ENCODE measurements at places on chromosomes 16 and 17.

DNA sequence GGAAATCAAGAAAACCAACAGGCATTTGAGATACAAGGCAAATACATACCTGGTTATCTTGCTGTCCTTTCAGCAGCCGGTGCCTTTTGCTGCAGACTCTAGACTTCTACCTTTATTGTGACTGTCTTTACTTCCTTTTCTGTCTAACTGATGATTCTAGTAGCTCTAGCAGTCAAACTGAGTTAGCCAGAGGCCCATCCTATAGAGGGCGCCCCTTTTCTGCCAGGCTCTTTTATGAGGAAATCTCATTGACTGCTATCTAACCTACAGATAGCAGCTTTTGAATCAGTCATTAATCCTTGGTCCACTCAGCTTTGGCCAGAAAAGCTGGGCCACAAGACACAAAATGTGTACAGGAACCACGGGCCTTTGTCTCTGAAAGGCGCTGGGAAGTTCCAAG, 87.5 kb upstream of the WSB1 start:
- peak; percentile 42 for DNase-seq

GRCh38 chr17:28505986-28506665, at the start of gene FOXN1:
TSS of gene FOXN1 (plus strand) at chr17:28506348. CDS start at chr17:28523970, 17,622 bp downstream.
- DNase-seq, result no peak

- DNase-seq, result no peak
These were observed 32.6 kb upstream of the ERN1 start for GRCh38 chr17:64162554-64162953.

- peak; percentile 45 for DNase-seq
These were observed at the start of gene RHBDL3 for GRCh38 chr17:32265192-32265923. TSS of gene RHBDL3 (plus strand) at chr17:32265832. CDS start at chr17:32266190, 358 bp downstream.

DNA sequence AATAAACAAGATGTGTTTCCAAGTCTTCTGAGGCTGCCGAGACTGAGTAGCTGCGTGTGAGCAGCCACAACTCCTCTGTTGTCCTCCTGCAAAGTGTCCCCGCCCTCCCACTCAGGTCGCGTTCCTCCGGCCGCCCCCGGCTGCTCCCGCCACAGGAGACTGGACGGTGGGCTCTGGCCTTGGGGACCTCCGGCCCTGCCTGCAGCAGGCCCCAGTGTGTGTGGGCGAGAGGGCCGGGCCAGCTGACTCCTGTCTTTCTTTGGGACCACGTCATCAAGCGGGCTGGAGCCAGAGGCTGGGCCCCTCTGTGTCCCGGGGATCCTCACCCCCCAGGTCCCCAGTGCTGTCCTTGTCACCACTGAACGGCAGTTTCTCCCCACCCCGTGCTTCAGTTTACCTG, 175.3 kb downstream of the NPIPB11 start:
- DNase-seq, result no peak

GRCh38 chr17:73271072-73271471, 9.4 kb upstream of the CPSF4L start:
- DNase-seq, result peak; percentile 64

GRCh38 chr17:4074831-4075495, 67.9 kb downstream of the ZZEF1 start:
- peak; percentile 55 for DNase-seq

- no peak for DNase-seq
These were observed 14.2 kb downstream of the SPHK1 start for GRCh38 chr17:76398523-76399174.

- DNase-seq, result no peak
These were observed 146.5 kb upstream of the PLCG2 start for GRCh38 chr16:81632392-81633146.

- peak; percentile 66 for DNase-seq
These were observed 61.7 kb upstream of the LGALS9 start for GRCh38 chr17:27569257-27569722.

DNA sequence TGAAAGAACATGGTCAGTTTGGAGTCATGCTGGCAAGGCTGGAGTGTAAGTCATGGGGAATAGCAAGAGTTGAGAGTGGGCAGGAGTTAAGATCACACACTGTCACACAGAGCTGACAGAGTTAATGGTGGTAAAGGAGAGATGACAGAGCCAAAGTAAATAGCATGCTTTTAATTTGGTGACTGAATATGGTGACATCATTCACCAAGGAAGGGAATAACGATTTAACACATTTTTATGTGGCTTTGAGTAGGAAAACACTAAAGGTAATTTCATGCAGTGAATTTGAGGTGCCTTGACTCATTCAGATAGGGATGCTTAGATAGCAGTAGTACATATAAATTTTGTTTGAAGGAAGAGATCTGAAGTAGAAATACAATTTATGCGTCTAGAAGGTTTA, 42.1 kb downstream of the SYNRG start:
- DNase-seq, result no peak

- DNase-seq, result peak; percentile 24
These were observed 60.7 kb downstream of the WSB1 start for GRCh38 chr17:27354491-27355081.

DNA sequence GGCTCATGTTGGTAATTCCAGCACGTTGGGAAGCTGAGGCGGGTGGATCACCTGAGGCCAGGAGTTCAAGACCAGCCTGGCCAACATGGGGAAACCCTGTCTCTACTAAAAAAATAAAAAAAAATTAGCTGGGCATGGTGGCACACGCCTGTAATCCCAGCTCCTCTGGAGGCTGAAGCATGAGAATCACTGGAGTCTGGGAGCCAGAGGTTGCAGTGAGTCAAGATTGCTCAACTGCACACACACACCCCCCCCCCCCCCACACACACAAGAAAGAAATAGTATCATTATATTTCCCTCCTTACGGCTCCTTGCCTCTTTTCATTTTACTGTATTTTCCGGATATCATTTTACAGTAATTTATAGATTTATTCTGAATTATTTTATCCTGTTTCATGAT, 963.1 kb upstream of the GOT2 start:
- no peak for DNase-seq

GRCh38 chr16:10862438-10862837, 14.6 kb upstream of the CIITA start:
- DNase-seq, result no peak

GRCh38 chr17:28372203-28372944, 880 bp downstream of the SARM1 start:
- peak; percentile 36 for DNase-seq

DNA sequence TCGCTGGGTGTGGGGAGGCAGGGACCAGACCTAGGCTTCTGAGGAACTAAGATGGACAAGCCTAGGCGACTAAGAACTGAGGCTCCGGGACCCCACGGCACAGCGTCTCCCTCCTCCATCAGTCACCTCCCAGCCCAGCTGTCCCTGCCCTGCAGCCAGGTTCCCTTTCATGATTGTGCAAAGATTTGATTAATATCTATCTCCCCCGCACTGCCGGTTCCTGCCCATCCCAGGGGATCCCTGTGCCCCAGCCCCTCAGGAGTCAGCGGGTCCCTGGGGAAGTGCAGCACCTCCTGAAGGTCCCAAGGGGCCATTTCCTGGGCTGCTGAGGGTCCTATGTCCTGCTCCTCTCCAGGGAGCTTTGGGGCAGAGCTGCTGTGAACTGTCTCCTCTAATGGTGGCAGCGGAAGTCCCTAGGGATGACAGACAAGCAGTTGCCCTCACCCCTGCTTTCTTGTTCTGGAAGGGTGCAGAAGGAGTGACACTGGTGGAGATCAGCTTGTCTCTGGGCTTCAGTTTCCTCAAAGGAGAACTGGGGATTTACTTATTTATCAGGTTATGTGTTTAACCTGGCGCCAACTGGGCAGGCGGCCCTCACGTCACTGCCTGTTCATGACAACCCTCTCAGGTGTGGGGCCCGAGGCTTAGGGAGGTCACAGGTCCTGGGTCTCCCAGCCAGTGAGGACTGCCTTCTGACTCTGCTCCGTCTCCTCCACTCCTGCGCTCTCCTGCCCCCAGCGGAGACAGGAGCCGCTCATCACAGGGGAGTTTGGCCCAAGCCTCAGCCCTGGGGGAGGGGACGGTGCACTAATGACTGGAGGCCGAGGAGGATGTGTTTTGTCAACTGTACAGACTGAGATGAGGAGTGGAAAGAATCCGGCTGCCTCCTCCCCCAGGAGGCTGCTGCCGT, 1.9 kb upstream of the C16orf74 start:
- DNase-seq, result peak; percentile 30

DNA sequence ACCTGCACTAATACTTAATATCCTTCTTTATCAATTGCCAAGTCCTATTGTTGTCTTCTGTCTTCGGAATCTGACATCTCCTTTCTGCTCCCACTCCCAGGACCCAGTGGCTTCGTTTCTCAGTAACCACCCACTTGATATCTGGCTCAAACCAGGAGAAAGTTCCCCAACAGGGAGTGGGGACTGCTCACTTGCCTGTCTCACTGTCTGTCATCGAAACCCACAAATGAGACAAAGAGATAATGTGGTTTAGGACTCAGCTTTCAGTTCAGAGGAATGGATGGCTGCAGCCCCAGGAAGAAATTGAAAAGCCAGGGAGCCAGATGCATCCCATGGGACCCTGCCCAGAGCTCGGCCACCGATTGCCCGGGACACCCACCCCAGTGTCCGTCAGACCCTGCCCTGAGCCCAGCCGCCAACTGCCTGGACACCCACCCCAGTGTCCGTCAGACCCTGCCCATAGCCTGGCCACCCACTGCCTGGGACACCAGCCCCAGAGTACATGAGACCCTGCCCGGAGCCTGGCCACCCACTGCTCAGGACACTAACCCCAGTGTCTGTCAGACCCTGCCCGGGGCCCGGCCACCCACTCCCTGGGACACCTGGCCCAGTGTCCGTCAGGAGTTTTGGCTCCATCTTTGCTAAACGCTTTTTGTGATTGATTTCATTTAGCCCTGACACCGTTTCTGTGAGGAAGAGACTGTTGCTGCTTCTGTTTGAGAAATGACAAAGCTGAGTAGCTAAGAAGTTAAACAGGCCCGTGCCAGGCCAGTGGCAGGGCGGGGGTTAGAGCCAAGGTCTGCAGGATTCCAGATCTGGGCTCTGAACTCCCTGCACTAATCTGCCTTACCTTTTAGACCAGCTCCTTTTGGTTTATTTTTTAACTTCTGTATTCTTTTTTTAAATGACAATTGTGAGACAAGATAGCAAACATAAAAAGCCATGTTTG, 251.4 kb downstream of the PHKB start:
- DNase-seq, result no peak

DNA sequence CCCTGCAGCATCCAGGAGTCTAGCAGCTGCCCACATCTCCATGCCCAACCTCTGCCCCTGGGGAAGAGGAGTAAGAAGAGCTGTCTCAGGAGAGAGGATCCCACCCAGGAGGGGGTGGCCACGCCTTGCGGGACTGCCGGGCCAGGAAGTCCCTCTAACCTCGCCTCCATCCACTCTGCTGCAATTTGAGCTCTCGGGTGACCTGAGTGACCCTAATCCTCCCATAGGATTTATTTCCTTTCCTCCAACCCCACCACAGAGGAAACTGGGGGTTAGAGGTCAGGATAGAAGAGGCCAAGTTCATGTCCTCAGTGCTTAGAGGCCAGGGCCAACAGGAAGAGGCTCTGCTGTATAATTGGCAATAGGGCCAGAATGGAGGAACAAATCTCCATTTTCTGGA, 22.6 kb upstream of the NGFR start:
- DNase-seq, result no peak

- no peak for DNase-seq
These were observed 25.5 kb downstream of the SERPINF1 start for GRCh38 chr17:1787301-1787902.

DNA sequence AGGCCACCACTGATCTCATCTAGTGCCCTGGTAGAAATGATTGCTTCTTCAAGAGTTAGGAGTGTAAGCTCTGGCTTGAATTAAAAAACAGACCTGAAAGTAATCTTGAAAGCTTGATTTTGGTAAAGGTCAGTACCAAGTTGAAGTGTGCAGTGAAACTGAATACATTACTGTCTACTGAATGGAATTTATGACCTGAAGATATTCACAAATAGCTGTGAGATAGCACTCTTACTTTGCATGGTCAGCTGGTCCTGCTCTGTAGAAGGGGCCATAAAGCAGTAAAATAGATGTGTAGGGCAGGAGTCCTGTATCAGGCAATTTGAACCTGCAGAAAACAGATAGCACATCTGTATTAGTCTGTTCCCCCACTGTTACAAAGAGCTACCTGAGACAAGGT, 78.6 kb downstream of the MYH13 start:
- no peak for DNase-seq

DNA sequence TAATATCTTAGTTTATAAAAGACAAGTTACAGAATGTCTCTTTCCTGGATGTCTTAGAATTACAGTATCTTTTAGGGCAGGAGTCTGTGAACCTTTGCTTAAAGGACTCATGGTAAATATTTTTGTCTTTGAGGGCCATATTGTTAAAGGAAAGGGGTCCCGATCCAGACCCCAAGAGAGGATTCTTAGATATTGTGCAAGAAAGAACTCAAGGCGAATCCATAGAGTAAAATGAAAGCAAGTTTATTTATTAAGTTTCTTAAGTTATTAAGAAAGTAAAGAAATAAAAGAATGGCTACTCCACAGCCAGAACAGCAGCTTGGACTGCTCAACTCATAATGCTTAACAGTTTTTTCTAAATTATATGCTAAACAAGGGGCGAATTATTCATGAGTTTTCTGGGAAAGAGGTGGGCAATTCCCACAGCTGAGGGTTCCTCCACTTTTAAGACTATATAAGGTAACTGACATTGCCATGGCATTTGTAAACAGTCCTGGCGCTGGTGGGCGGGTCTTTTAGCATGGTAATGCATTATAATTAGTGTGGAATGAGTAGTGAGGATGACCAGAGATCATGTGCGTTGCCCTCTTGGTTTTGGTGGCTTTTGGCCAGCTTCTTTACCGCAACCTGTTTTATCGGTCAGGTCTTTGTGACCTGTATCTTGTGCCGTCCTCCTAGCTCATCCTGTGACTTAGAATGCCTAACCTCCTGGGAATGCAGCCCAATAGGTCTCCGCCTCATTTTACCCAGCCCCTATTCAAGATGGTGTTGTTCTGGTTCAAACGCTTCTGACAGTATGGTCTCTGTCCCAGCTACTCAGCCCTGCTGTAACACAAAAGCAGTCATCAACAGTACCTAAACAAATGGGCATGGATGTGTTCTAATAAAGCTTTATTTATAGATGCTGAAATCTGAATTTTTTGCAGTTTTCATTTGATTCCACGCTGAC, 53.2 kb downstream of the BMERB1 start:
- no peak for DNase-seq

DNA sequence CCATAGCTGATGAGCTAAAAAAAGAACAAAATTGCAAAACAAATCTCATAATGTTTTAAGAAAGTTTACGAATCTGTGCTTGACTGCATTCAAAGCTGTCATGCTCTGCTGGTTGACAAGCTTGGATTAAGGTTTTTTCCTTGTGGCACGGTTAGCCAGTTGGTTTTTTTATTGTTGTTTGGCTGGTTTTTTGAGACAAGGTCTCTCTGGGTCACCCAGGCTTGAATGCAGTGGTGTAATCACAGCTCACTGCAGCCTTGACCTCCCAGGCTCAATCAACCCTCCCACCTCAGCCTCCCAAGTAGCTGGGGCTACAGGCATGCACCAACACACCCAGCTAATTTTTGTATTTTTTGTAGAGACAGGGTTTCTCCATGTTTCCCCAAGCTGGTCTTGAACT, 45.7 kb downstream of the PHKB start:
- no peak for DNase-seq
